Fibroblast of skin of back (primary cell): ENCODE measurements at places on chromosomes 3 and 15.

- no peak for DNase-seq
These were observed 10.5 kb downstream of the WWTR1 start for GRCh38 chr3:149647285-149647684.

- peak; percentile 61 for DNase-seq
These were observed 8.6 kb upstream of the SST start for GRCh38 chr3:187678726-187679268.

DNA sequence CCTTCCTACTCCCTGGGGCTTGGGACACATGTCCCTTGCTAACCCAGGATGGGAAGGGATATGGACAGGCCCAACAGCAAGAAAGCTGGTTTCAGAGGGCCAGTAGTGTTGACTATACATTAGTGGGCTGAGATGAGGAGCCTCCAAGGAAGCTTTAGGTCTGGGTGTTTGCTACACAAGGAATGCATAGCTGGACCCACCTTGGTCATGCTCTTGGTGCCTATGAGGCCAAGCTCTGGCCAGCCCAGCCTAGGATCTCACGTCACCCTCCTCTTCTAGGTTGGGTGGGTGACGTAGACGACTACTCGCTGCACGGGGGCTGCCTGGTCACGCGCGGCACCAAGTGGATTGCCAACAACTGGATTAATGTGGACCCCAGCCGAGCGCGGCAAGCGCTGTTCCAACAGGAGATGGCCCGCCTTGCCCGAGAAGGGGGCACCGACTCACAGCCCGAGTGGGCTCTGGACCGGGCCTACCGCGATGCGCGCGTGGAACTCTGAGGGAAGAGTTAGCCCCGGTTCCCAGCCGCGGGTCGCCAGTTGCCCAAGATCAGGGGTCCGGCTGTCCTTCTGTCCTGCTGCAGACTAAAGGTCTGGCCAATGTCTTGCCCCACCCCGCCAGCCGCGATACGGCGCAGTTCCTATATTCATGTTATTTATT lies 653 bp upstream of the WDR6 start:
- DNase-seq: no peak

DNA sequence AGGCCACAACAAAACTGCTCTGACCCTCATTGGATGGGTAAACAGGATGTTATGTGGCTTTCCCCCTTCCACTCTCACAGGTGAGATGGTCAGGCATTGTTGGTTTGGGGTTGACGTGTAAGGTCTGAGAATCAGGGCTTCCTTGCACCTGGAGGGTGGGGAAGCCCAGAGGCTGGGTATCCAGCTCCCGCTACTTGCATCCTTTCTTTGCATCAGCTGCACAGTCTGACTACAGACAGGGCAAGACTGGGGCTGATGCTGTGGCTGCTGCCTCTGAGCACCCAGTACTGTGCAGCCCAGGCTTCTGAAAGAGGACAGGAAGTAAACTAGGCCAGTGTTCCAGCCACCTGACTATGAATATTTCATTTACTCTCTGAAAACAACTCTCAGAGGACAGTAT lies 58.0 kb upstream of the ATP2B2 start:
- DNase-seq: no peak

- DNase-seq: no peak
These were observed 141.8 kb downstream of the XXYLT1 start for GRCh38 chr3:195129072-195129643.

DNA sequence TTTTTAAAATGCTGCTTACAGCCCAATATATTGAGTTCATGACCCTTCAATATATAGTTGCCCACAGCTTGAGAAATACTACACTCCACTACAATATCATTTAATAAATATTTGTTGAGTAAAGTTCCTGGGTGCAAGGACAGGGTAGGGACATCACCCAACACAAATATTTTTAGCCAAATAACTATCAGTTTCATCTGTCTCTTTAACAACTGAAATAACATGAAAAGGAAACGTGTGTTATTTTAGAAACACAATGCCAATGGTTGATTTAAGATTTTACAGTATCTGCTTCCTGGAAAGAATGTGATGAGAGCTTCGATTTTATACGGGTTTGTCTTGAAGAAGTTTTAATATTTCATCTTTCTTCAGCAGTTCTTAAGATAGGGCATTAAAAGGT lies 67.7 kb upstream of the CDV3 start:
- no peak for DNase-seq
